Stimulated activated CD4-positive, alpha-beta T cell treated with anti-CD3 and anti-CD28 coated beads, Interleukin-4, amount 100 ng/mL, for 4 hours (primary cell): ENCODE measurements at places on chromosomes 16 and 17.
A peak's percentile ranks its signal among the peaks of the same experiment; 100 is the strongest.

- peak; percentile 26 for DNase-seq
These were observed 113.1 kb downstream of the SNX29 start for GRCh38 chr16:12089492-12090150.

GRCh38 chr17:10673312-10673711 lies 16.2 kb upstream of the MYH3 start:
- no peak for DNase-seq

GRCh38 chr17:57783338-57783742 lies 38.2 kb upstream of the CCDC182 start:
- DNase-seq: peak; percentile 61

DNA sequence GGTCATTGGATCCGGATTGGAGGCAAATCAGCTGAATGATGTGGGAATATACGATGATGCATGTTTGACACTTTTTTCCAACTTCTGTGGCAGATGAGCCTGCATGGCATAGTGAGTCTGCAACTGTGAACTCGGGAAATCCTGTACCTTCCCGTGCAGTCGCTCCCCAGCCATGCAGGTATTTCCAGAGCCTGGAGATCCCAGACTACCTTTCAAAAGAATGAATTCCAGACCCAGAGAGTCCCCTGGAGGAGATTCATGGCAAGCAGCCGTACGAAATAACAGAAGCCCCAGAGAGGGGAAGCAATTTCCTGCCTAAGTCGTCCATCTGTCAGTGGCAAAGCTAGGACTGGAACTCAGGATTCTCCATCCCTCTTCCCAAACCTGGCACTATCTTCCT lies 75.7 kb upstream of the FAM20A start:
- DNase-seq: no peak

DNA sequence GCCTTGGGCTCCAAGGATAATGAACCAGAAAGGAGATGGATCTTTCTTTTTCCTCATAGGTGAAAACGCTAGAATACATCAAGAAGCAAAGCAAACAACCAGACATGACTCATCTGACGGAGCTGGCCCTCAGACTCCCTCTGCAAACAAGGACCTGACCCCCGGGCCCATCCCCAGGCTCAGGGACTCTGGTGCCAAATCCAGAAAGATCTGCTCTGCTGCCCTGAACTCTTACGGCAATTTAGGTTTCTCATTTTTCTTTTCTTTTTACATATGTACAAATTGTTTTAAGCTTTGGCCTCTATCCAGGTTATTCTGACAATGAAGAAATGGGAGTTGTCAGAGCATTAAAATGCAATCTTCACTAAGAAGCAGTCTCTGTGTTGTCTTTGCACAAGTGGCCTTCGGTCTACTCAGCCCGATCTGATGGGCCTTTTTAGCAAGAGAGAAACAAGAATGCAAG lies 17.7 kb downstream of the KNOP1 start:
- DNase-seq: no peak

- no peak for DNase-seq
These were observed 13.4 kb downstream of the NATD1 start for GRCh38 chr17:21239680-21240368.

DNA sequence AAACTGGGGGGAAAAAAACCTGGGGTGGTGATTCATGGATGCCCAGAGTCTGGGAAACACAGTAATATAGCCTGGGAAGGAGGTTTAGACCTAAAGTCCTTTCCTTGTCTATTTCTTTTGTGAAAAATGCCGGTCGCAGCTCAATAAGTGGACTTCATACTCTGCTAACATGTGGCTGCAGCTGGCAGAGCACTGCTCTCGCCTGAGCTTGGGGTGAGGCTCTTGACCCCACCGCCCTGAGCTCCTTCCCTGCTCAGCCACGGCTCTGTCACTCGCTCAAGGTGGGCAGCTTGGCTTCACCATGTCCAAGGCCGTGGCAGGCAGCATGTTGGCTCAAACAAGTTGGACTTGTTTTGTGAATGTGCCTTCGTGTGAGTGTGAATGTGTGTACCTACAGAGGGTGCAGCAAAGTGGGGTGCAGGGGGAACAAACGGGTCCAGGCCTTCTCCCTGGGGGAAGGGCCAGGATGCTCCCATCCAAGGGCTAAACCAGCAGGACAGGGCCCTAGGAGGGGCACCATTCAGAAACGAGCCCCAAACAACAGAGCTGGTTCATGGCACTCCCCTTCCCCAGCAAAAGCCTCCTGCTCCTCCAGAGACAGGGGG lies 4.9 kb downstream of the FA2H start:
- no peak for DNase-seq

DNA sequence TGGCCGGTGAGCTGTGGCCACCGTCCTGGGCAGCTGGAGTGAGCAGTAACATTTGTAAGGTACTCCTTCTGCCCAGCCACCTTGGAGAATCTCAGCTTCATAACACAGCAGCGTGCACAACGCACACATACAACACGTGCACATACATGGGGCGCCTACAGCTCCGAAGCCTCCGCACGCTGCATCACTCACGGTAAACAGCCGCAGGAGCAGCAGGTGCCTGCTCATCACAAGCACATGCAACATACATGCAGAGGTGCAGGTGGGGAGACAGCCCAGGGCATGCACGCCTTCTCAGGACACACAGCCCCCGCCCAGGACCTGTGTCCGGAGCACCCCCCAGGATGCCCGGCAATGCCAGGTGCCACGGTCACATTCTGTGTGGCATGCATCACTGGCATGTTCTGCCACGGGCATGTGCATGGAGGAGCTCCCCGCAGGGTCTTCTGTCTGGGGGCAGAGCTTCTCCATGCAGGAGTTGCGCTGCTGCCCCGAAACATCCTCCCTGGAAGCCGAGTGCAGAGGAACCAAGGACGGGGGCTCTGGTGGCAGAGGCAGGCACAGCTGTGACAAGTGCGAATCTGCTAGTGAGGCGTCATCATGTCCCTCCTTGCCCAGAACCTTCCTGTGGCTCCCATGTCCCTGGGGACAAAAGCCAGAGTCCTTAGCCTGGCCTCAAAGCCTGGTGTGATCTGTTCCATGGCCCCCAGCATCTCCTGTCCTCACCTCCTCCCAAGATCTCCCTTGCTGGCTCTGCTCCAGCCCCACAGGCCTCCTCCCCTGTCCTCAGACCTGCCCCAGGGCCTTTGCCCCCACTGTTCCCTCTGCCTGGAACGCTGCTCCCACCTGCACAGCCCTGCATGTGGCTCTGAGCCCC lies 184.0 kb upstream of the GSE1 start:
- no peak for DNase-seq

DNA sequence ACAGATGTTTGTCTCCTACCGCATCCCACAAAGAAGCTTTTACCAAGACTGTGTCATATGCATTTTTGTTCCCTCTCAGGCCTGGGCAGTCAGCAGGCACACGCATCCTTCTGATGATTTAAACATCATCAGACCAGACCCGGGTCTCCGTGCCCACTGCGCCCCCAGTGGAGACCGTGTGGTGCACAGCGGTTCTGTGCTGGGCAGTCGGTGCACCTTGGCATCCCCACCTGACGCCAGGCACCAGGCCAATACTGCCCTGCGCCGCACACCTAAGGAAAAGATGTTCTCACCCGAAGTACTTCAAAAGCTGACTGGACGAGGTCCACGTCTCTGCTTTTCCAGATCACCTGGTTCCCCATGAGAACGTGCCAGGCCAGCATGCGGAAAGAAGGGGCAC lies 10.6 kb upstream of the PLD6 start:
- DNase-seq: no peak

- DNase-seq: no peak
These were observed 10.4 kb upstream of the GJD3 start for GRCh38 chr17:40374821-40375498.

GRCh38 chr17:28069061-28069460 lies 26.6 kb downstream of the NLK start:
- no peak for DNase-seq

GRCh38 chr16:80176114-80176513 lies 364.7 kb upstream of the DYNLRB2 start:
- DNase-seq: no peak

GRCh38 chr17:51947160-51947735 lies 211.3 kb downstream of the CA10 start:
- DNase-seq: no peak

GRCh38 chr17:8176197-8176940 lies at the start of gene TMEM107:
Gene TMEM107, minus strand, starts transcription at chr17:8176380. Its CDS starts 94 bp downstream, at chr17:8176286.
- DNase-seq: peak; percentile 85

DNA sequence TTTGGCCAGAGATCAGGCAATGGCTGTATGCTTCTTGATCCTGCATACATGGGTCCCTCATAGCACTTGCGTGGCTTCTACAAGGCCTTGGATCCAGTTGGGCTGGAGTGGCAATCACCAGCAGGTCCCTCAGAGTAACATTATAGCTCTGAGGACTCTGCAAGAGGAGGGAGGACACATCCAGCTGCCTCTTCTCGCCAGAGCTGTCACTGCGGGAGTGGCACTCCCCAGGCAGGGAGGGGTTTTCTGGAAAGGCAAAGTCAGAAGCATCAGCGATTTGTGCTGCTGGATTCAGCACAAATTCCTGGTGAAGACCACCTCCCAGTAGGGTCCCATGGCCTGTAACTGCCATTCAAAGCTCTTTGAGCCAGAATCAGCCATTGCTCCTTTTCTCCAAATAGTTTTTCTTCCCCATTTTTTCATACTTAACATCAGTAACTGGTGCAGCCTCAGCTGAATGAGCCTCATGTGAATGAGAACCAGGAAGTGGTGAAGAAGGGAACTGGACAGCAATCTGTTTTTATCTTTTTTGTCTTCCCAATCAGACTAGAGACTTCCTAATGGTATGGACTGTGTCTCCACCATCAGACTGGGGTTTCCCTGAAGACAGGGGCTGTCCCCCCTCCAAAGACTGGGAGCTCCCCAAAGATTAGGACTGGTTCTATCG lies 40.6 kb upstream of the HOXB13 start:
- DNase-seq: no peak

DNA sequence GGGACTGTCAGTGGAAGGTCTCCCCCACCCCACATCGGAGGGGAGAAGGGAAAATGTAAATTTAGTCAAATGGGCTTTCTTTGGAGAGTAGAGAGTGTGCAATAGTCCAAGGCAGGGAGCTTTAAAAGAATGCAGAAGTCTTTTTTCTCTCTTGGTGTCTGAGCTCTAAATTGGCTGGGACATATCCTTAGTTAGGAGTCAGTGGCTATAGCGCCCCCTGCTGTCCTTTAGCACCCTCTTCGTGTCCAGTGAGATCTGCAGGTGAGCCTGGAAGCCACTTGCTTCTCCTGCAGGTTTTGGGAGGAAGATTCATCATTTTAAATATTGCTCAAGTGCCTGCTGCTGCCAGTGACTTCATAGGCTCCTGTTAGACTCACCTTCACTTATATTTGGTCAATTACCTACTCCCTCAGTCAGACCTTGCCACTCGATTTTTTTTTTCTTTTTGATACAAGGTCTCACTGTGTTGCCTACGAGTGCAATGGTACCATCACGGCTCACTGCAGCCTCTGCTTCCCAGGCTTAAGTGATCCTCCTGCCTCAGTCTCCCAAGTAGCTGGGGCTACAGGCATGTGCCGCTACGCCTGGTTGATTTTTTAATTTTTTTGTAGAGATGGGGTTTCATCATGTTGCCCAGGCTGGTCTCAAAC lies 174.8 kb downstream of the PRKCB start:
- DNase-seq: peak; percentile 74

- no peak for DNase-seq
These were observed 170.8 kb upstream of the FAM20A start for GRCh38 chr17:68771867-68772515.

GRCh38 chr17:12769981-12770380 lies 19.3 kb upstream of the ARHGAP44 start:
- no peak for DNase-seq

DNA sequence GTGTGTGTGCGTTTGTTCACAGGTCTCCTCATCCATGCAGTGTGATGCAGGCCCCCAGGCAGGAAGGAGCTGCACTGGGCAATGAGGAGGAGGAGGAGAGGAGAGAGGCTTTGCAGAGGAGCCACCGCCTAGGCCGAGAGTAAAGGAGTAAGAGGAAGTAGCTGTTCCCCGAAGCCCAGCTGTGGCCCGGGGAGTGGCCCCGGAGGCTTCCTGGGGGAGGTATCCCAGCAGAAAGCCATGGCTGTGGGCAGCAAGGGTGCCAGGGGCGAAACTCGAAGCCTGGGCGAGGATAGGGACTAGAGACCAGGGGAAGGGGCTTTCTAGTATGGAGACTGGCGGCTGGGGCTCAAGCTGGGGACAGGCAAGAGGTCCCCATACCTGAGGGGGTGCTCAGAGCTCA lies 12.2 kb downstream of the C16orf95 start:
- no peak for DNase-seq

DNA sequence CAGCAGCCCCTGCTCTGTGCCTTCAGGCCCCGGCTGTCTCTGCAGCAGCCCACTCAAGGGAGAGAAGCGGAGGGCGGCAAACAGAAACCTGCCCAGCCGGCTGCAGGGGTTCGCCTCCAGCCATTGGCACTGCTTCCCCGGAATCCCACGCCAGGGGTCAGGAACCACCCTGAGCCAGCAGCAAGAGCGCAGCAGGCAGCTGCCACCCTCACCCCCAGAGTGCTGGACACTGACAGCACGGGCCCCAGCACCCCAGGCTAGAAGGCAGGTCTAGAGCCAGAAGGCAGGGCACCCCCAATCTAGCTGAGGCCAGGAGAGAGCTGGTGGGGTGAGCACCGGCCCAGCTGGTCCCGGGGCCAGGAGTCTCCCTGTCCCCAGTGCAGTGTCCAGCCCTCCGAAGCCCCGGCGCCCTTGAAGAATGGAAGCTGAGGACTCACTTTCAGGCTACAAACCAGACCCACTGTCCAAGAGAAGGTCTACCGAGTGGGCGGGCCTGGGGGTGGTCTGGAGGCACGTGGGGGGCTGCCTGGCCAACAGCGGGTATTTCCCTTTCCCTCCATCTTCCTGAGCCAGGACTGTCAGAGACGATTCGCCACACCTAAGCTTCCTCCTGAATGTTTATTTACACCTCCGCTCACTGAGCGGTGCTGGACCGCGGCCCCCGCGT lies 8.4 kb downstream of the UBALD2 start:
- no peak for DNase-seq
